ENCODE measurements at places on chromosomes 11 and 22. TPM values are rescaled to one million over a fixed set of nuclear protein-coding genes. Genes with fewer than 3 reads are reported as not detected.

- no peak for DNase-seq
- H3K36me3 ChIP-seq: no peaks in the 10 kb centered on the region
- peaks cover 30% of the 10 kb centered on the region for H3K4me1 ChIP-seq
- H3K27ac ChIP-seq: peak overlapping the region; percentile 92
Observed at GRCh38 chr11:9760193-9760575, 96.3 kb downstream of the SWAP70 start.

Gene RASSF10
- not detected for total RNA-seq

DNA sequence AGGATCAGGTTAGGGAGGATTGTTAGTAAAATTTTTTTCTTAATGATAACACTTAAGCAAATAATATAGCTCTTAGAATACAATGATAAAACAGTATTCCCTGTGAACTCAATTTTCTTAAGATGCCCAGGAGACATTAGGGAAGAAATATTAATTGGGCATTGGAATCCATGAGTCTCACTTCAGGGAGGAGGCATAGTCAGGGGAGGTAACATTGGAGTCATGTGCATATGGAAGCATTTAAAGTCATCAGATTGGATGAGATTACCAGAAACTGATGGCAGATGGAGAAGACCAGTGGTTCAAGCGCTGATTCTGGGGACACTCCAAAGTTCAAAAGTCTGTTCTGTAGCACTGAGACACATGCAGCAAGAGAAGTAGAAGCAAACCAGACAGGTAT, at the start of gene OR9G1:
Gene OR9G1 (plus strand): TSS at position 301 of the 400 bp plus-strand sequence. CDS start 1,293 bp downstream, outside the sequence.
- no peak for DNase-seq
- H3K27ac ChIP-seq: no peak within 1 kb of the TSS
- H3K4me1 ChIP-seq: no peaks in the 10 kb centered on the region
- H3K36me3 ChIP-seq: no peaks in the 10 kb centered on the region
- H3K4me3 ChIP-seq: no peak within 1 kb of the TSS

Gene UPK3A
- total RNA-seq: not detected

GRCh38 chr11:118488480-118489109, 38.7 kb upstream of the TTC36 start:
- peak overlapping the region; percentile 88 for H3K27ac ChIP-seq
- H3K4me1 ChIP-seq: peaks cover 6% of the 10 kb centered on the region
- H3K27me3 ChIP-seq: no peaks in the 10 kb centered on the region
- peak; percentile 67 for DNase-seq
- peaks cover 3% of the 10 kb centered on the region for H3K36me3 ChIP-seq

- no peak overlapping the region for H3K27ac ChIP-seq
- no peak overlapping the region for H3K4me3 ChIP-seq
- no peak for DNase-seq
- H3K36me3 ChIP-seq: no peaks in the 10 kb centered on the region
Observed at GRCh38 chr11:41498726-41499125, 39.3 kb upstream of the LRRC4C start.

Gene SPI1
- total RNA-seq: 4.9 TPM

DNA sequence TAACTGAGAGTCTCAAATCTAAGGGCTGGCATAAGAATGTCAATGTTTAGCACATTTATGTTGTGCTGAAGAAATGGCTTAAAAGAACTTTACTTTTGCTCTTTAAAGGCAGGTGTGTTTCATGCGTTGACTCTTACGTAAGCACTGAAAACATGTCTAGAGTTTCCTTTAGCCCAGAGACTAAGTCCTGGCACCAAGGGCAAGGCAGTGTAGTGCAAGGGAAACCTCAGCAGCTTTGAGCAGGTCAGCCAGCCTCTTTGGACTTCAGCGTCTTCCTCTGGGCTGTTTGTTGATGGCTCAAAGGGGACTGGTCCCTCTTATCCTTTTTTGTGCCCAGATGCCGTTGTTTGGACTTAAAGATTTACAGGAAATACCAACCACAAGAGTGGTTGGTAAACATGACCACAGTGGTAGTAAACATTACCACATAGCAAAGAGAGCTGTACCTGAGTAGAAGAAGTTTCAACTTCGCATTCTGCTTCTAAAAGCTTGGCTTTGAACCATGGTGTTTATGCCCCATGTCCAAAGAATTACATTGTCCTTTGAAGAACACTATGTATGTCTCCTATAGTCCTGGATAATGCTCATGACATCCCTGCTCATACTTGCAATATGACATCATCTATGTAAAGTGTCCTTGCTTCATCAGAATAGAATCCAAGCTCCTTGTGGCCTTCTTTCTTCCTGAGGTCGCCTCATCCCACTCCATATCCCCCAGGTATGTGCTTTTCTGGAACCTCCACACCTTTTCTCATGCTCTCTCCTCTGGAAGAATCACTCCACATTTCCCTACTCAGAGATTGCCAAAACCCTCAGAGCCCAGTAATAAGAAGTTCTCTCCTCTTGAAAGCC, 23.5 kb downstream of the TENM4 start:
- no peak for DNase-seq
- no peaks in the 10 kb centered on the region for H3K4me1 ChIP-seq
- no peak overlapping the region for H3K27ac ChIP-seq
- H3K27me3 ChIP-seq: peaks cover 4% of the 10 kb centered on the region
- H3K4me3 ChIP-seq: no peak overlapping the region
- no peaks in the 10 kb centered on the region for H3K36me3 ChIP-seq

DNA sequence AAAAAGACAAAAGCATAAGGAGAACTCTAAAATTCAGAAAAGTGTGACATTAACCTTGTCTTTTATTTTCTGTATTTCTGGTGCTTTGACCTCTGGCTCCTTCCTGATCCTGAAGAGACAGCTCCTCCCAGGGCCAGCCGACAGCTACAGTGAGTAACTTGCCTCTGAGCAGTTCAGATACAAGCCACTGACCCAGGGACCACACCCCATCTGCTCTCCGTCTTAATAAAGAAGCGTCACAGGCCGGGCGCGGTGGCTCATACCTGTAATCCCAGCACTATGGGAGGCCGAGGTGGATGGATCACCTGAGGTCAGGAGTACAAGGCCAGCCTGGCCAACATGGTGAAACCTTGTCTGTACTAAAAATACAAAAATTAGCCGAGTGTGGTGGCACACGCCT, 6.5 kb downstream of the MLC1 start:
- peaks cover 26% of the 10 kb centered on the region for H3K27me3 ChIP-seq
- no peak overlapping the region for H3K27ac ChIP-seq
- no peak overlapping the region for H3K4me3 ChIP-seq
- H3K36me3 ChIP-seq: no peaks in the 10 kb centered on the region
- DNase-seq: no peak

DNA sequence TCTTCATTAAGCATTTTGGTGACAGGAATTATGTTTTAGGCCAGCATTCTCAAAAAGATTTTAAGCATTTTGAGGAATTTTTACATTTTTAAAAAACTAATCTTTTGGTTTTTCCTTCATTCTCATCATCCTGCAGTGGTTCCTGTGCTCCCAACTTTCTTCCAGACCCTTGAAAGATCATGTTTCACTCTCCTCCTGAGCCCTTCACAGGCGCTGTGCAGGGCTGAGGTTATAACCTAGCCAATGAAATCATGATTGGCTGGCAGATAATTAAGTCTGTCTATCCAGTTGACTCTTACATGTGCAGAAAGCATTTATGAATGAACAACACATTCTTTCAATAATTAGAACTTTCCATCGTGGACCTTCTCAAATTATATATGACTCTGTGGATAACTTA, 226.3 kb downstream of the DDX10 start:
- H3K4me1 ChIP-seq: peaks cover 4% of the 10 kb centered on the region
- H3K27ac ChIP-seq: no peak overlapping the region
- no peak for DNase-seq
- no peaks in the 10 kb centered on the region for H3K27me3 ChIP-seq
- no peak overlapping the region for H3K4me3 ChIP-seq
- H3K36me3 ChIP-seq: no peaks in the 10 kb centered on the region

Gene TCF20
- total RNA-seq: 68.7 TPM

Gene UCP2
- total RNA-seq: 919 TPM

Gene ANKK1
- 2.4 TPM for total RNA-seq

DNA sequence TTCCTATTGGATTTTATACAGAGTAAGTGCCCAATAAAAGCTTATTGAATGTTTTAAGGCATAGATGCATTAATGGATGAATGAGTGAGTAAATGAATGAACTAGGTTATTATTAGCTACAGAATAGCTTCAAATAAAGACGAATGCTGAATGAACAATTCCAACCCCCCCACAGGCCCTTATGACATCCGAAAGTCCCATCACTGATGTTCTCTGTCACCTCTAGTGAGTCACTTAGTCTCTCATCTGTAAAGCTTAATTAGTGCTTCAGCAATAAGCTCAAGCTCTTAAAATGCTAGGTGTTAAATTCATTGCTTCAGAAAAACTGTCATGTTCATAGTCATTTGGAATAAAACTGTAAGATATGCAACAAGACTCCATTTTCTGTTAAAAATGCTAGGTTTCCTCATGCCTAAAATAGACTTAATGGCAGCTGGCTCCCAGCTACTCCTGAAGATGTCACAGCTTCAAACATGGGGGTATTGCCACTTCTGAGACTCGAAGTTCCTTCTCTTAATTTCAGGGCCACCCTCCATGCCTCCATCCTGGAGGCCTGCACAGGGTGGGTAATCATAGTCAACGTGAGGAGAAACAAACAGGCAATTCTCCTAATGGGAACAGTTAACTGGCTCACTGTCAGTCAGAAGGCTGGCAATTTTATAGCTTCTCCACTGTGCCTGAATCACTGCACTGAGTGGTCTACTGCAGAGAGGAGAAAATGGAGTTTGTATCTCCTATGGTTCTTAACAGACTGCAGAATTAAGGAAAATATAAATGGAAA, 355.0 kb upstream of the CTSC start:
- H3K4me3 ChIP-seq: no peak overlapping the region
- DNase-seq: no peak
- no peaks in the 10 kb centered on the region for H3K36me3 ChIP-seq
- H3K27me3 ChIP-seq: peaks cover 14% of the 10 kb centered on the region
- H3K4me1 ChIP-seq: peaks cover 2% of the 10 kb centered on the region
